ENCODE measurements at places on chromosomes 6 and 20. TPM values are rescaled to one million over a fixed set of nuclear protein-coding genes. Genes with fewer than 3 reads are reported as not detected.

DNA sequence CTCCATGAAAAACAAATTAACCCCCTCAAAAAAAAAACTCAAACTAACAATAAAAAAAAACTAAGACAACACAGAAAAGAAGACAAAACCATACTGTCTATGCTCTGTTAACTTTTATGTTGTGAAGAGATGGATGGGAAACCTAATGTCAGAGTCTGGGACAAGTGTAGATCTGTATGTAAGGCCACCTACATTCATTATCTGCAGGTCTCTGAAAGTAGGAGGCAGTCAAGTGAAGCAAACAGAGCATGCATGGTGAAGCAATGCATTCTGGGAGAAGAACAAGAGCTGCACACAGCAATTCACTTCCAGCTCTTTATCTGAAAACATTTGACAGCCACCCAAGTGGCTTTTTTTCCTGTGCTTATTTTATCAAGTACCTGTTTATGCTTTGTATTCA lies 452.0 kb downstream of the EPHA7 start:
- H3K4me1 ChIP-seq = no peaks in the 10 kb centered on the region
- H3K27me3 ChIP-seq = no peaks in the 10 kb centered on the region
- no peak overlapping the region for H3K27ac ChIP-seq
- H3K4me3 ChIP-seq = no peak overlapping the region
- H3K36me3 ChIP-seq = no peaks in the 10 kb centered on the region

DNA sequence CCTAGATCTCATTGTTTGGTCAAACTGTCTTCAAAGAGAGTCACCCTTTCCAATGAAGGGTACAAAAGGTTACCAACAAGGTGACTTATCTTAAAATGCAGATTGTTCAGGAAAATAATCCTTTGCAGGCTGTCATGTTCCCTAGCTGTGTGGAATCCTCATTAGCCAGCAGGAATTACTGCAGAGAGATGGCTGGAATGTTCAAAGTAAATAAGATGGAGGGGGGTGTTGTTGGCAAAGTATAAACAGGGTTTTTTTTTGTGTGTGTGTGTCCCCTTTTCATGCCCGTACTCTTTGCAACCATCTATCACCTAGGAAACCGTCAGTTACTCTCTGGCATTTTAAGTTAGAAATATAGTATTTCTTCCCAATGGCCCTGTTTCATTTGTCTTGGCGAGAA lies 6.5 kb downstream of the NEDD9 start:
- no peak for DNase-seq
- no peak overlapping the region for H3K4me3 ChIP-seq
- no peaks in the 10 kb centered on the region for H3K27me3 ChIP-seq
- H3K4me1 ChIP-seq = peaks cover 11% of the 10 kb centered on the region

GRCh38 chr6:1424306-1424927 lies 35.0 kb downstream of the FOXF2 start:
- DNase-seq = no peak
- H3K27me3 ChIP-seq = no peaks in the 10 kb centered on the region
- H3K27ac ChIP-seq = no peak overlapping the region
- H3K36me3 ChIP-seq = no peaks in the 10 kb centered on the region

GRCh38 chr6:148547110-148547509 lies 199.7 kb upstream of the UST start:
- H3K4me3 ChIP-seq = no peak overlapping the region
- H3K27ac ChIP-seq = no peak overlapping the region
- no peaks in the 10 kb centered on the region for H3K4me1 ChIP-seq
- H3K36me3 ChIP-seq = peaks cover 11% of the 10 kb centered on the region
- DNase-seq = no peak

The ARID1B gene
- 205 TPM for total RNA-seq

The PDE10A gene
- 12.6 TPM for total RNA-seq

The OR12D3 gene
- not detected for total RNA-seq

DNA sequence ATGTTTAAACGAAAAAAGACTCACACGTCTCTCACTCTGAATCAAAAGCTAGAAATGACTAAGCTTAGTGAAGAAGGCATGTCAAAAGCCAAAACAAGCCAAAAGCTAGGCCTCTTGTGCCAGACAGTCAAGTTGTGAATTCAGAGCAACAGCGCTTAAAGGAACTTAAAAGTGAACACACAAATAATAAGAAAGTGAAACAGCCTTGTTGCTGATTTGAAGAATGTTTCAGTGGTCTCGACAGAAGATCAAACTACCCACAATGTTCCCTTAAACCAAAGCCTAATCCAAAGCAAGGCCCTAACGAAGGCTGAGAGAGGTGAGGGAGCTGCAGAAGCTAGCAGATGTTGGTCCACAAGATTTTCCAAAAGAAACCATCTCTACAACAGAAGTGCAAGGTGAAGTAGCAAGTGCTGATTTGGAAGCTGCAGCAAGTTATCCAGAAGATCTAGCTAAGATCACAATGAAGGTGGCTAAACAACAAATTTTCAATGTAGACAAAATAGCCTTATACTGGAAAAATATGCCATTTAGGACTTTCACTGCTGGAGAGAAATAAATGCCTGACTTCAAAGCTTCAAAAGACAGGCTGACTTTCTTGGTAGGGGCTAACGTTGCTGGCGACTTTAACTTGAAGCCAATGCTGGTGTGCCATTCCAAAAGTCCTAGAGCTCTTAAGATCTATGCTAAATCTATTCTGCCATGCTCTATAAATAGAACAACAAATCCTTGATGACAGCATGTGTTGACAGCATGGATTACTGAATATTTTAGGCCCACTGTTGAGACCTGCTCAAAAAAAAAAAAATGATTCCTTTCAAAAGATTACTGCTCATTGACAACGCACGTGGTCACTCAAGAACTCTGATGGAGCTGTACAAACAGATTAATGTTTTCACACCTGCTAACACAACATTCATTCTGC lies 40.3 kb downstream of the SEC63 start:
- no peak for DNase-seq
- no peaks in the 10 kb centered on the region for H3K4me1 ChIP-seq
- H3K27me3 ChIP-seq = no peaks in the 10 kb centered on the region
- H3K27ac ChIP-seq = no peak overlapping the region

The DEK gene
- 162 TPM for total RNA-seq

DNA sequence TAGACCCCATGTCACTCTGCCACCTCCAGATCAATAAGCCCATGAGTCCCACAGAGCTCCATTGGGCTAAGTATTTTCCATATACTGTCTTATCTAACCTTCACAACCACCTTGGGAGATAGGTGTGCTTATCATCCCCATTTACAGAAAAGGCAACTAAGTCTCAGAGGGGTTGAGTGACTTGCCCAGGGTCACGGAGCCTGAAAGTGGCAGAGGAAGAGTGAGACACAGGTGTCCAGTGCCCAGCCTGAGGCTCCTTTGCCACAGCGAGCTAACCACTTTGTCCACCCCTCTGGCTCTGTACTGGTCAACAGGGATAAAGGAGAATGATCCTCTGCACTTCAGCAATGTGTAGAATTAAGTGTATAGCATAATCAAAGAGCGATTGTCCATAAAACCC lies 124.5 kb downstream of the GMDS start:
- H3K27ac ChIP-seq = no peak overlapping the region
- no peaks in the 10 kb centered on the region for H3K4me1 ChIP-seq
- no peaks in the 10 kb centered on the region for H3K36me3 ChIP-seq
- no peaks in the 10 kb centered on the region for H3K27me3 ChIP-seq
- no peak overlapping the region for H3K4me3 ChIP-seq
- DNase-seq = no peak

GRCh38 chr6:85496009-85496579 lies 46.2 kb downstream of the NT5E start:
- no peaks in the 10 kb centered on the region for H3K27me3 ChIP-seq
- no peak overlapping the region for H3K27ac ChIP-seq
- no peak overlapping the region for H3K4me3 ChIP-seq
- no peaks in the 10 kb centered on the region for H3K4me1 ChIP-seq

DNA sequence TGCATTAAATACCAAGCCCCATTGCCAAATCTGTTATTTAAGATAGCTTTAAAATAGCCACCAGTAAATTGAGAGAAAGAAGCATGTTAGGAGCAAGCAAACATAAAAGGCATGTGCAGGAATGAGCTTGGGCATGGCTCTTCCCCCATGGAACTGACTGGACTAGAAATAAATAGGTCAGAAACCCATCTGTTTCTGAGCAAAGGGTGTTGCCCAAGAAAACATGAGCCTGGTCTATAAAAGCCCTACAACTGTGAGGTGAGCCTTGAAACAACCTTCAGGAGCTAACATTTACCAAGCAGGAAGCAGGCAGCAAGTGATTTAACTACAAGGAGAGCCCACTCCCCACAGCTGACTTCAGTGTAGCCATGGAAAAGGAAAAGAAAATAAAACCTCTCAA lies 126.3 kb downstream of the C6orf118 start:
- no peaks in the 10 kb centered on the region for H3K4me1 ChIP-seq
- no peak overlapping the region for H3K27ac ChIP-seq
- H3K36me3 ChIP-seq = no peaks in the 10 kb centered on the region
- H3K4me3 ChIP-seq = no peak overlapping the region
- H3K27me3 ChIP-seq = no peaks in the 10 kb centered on the region
- no peak for DNase-seq

DNA sequence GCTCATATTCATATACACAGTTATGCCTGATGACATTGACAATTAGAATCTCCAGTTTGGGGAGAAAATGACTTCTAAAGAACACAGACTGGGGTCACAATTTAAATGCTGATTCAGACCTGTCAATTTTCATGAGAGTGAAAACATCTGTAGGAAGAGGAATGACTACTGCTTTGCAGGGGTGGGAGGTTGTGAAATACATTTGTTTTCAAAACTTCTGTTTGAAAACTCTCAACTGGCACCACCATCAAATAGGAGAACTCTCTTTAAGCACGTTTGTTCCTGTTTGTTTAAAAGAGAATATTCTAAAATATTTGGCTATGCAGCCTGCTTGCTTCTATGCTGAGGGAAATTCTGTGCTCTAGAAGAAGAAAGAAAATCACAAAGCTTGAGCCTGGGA lies 50.8 kb upstream of the ADGRF5 start:
- no peak overlapping the region for H3K27ac ChIP-seq
- no peaks in the 10 kb centered on the region for H3K27me3 ChIP-seq

DNA sequence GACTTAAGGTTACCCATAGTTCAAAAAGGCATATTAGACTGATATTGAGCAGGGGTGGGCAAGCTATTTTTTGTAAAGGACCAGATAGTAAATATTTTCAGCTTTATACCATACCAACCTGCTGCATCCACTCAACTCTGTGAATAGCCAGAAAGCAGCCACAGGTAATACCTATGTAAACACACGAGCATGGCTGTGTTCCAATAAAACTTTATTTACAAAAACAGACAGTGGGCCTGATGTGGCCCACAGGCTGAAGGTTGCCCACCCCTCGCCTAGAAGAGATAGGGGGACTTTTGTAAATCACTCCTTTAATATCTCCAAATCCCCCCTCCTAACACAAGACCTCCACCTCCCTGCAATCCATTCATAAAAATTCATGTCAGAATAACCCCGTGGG lies 64.4 kb downstream of the PSMG4 start:
- DNase-seq = no peak
- H3K36me3 ChIP-seq = no peaks in the 10 kb centered on the region
- no peaks in the 10 kb centered on the region for H3K27me3 ChIP-seq
- no peaks in the 10 kb centered on the region for H3K4me1 ChIP-seq

The TNFRSF6B gene
- total RNA-seq = 40.0 TPM

DNA sequence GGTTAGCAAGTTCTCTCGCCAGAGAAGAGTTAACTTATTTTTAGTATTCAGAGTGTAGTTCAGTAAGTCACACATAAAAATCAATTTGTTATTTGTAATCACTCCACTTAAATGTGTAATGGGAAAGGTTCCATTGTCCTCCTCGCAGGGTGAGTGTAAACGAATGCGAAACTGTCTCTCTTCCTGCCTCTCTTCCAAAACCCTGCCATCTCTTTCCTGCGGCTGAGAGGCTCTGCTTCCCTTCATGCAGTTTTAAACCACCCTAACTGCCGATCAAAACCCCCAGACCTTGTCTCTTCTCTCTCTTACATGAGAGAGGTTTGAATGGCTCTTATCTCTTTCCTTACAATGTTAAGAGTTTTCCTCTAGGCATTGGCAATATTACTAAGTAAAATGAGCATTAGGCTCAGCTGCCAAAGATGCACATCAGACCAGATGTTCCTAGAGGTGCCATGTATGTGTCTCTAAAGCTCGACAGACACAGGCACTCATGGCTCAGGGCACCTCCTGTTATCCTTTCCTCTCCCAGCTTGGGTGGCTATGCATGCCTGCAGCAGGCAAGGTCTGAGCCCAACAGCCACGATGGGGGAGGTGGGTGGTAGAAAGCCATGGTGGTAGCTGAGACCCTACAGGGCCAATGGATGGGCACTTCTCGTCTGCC lies 91.2 kb downstream of the JARID2 start:
- H3K4me3 ChIP-seq = no peak overlapping the region
- H3K27ac ChIP-seq = no peak overlapping the region
- H3K36me3 ChIP-seq = no peaks in the 10 kb centered on the region
- no peaks in the 10 kb centered on the region for H3K27me3 ChIP-seq

- DNase-seq = no peak
- no peak overlapping the region for H3K27ac ChIP-seq
These were observed 422.9 kb upstream of the AGPAT4 start for GRCh38 chr6:161696801-161697200.

- H3K36me3 ChIP-seq = no peaks in the 10 kb centered on the region
- H3K27me3 ChIP-seq = no peaks in the 10 kb centered on the region
- DNase-seq = no peak
- H3K4me3 ChIP-seq = no peak overlapping the region
- no peaks in the 10 kb centered on the region for H3K4me1 ChIP-seq
These were observed 22.7 kb upstream of the FANCE start for GRCh38 chr6:35429463-35429862.

DNA sequence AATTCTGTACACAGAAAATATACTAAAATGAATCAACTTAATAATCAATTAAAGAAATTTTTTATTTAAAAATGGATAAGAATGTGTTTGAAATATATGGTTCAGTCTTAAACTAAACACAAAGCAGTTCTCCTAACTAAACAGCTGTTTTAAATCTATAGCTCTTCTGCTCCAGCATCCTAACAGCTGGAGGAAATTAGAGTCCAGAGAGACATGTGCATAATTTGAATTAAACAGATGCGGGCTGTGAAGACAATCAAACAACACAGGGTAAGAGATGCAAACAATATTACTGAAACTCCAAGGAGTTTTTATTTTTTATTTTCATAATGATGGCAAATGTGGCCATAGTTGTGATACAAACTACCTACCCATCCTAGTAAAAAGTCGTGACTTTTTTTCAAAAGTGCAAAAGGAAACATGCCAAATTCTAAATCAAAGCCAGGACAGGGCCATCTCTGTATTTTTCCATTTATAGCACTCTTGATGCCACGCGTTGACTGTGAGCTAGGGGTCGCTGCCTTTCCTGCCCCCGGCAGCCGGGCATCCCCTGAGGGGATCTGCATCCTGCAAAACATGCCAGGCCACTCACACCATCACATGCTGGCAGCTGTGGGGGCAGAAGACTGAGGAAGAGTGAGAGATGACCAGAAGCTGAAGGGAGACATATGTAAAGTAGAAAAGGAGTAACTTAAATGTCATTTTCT lies 310.6 kb downstream of the PRKN start:
- H3K36me3 ChIP-seq = no peaks in the 10 kb centered on the region
- H3K27ac ChIP-seq = no peak overlapping the region
- H3K4me1 ChIP-seq = no peaks in the 10 kb centered on the region
- H3K4me3 ChIP-seq = no peak overlapping the region

- H3K27me3 ChIP-seq = no peaks in the 10 kb centered on the region
- H3K36me3 ChIP-seq = no peaks in the 10 kb centered on the region
- no peak overlapping the region for H3K4me3 ChIP-seq
- H3K27ac ChIP-seq = peak overlapping the region; percentile 23
- H3K4me1 ChIP-seq = no peaks in the 10 kb centered on the region
- no peak for DNase-seq
These were observed 52.2 kb upstream of the FNDC1 start for GRCh38 chr6:159117046-159117445.

The TRIM15 gene
- not detected for total RNA-seq

The SRC gene
- total RNA-seq = 25.6 TPM

- no peak overlapping the region for H3K27ac ChIP-seq
- no peak for DNase-seq
- no peaks in the 10 kb centered on the region for H3K36me3 ChIP-seq
- H3K4me1 ChIP-seq = no peaks in the 10 kb centered on the region
- no peak overlapping the region for H3K4me3 ChIP-seq
These were observed 8.8 kb downstream of the STX16 start for GRCh38 chr20:58659841-58660240.

Data from breast epithelium (tissue), 4 donors.